ENCODE measurements at places on chromosomes 6 and 20.

DNA sequence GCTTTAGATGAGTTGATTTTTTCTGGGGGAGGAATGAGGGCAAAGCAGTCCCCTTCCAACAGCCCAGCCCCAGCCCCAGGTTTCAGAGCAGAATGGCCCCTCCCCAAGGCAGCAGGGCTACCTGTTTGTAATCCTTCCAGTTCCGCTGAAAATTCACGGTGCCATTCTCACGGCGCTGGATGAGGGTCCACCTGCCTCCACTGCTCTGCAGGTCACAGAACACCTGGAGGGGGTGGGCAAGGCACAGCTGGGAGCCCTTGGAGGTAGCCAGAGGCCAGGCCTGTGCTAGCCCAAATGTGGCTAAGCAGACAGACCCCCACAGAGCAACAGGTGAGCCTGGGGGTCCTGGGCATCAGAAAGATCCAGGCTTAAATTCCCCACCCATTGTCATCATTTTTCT is 36.5 kb downstream of the ANGPT4 start:
- DNase-seq, result no peak

DNA sequence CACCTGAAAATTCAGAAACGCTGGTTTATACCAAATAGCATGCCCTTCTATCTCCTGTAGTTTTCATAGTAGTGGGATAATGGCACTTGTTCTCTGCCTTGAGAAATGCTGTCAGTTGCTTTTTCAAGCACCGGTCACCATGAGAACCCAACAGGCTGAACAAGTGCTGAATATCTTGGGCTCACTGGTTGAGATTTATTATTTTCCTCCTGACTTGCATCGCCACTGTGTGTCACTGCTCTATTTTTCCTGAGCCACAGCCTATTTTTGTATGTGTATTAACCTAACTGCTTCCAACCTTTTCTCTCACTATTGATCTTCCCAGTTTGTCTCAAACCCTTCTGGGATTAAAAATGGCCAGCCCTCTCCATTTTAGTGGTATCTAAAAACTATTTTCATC is 71.9 kb downstream of the OPN5 start:
- no peak for DNase-seq

DNA sequence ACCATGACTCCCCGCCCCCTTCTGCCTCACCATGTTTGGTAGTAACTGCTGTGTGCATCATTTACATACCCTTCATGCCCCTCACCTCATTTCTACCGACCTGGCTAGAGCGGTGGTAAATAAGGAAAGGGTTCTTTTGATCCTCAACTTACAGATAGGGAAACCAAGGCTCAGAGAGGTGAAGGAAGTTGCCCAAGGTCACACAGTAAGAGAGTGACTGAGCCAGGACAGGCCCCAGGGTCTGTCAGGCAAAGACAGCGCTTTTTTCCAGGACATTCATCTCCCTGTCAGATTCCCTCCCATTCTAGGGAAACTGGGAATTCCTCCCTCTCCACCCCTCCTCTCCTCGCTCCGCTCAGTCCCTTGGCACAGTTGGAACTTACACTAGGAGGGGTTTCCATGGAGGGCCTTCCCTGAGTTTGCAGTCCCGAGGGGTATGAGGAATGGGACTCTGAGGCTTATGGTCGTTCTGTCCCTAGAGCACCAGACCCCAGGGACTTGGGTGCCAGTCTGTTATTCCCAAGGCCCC is 2.0 kb downstream of the VSTM2L start:
- no peak for DNase-seq

- no peak for DNase-seq
These were observed 33.2 kb downstream of the SYNDIG1 start for GRCh38 chr20:24502661-24503060.

- no peak for DNase-seq
These were observed 16.5 kb downstream of the TNFAIP3 start for GRCh38 chr6:137883400-137884148.

DNA sequence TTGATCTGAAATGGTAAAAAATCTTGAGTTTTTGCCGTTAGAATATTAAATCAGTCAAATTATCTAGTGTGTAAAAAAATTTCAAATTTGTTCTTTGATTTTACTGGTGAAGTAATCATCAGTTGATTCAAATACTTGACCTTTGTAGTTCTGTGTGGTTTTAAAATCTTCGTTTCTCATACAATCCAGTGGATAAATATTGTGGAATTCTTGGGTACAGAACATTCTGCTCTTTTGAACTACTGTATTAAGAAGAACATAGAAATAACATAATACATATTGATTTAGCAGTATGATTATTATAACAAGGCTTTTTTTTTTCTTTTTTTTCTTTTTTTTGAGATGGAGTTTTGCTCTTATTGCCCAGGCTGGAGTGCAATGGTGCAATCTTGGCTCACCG is 491.8 kb downstream of the CD109 start:
- no peak for DNase-seq
